Stimulated activated CD8-positive, alpha-beta memory T cell treated with anti-CD3 and anti-CD28 coated beads, Interleukin-12 subunit alpha, Interleukin-12 subunit beta, amount 100 ng/mL, for 4 hours (primary cell): ENCODE measurements at places on chromosomes 2 and 18.

- no peak for DNase-seq
Observed at GRCh38 chr2:237864444-237864931, 5.1 kb downstream of the RAMP1 start.

GRCh38 chr2:95240091-95240490, 32.8 kb downstream of the ZNF892 start:
- no peak for DNase-seq

DNA sequence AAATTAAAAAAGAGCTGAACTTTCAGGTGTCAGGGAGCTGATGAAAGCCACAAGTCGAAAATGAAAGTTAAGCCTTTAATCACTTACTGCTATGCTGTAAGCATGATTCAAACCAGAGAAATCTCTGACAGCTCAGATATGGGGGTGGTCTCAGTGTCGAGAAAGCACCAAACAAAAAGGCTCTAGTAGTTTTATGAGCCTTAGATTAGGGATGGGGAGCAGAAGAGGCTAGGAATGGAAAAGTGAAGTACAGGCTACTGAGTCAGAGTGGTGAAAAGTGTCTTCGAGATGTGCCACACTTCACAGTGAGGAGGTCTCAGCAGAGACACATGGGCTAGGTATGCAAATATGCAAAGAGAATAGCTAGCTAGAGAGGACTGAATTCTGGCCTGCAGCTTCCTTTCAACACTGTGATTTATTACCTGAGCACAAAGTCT, 482.2 kb downstream of the SPAG16 start:
- DNase-seq: no peak

DNA sequence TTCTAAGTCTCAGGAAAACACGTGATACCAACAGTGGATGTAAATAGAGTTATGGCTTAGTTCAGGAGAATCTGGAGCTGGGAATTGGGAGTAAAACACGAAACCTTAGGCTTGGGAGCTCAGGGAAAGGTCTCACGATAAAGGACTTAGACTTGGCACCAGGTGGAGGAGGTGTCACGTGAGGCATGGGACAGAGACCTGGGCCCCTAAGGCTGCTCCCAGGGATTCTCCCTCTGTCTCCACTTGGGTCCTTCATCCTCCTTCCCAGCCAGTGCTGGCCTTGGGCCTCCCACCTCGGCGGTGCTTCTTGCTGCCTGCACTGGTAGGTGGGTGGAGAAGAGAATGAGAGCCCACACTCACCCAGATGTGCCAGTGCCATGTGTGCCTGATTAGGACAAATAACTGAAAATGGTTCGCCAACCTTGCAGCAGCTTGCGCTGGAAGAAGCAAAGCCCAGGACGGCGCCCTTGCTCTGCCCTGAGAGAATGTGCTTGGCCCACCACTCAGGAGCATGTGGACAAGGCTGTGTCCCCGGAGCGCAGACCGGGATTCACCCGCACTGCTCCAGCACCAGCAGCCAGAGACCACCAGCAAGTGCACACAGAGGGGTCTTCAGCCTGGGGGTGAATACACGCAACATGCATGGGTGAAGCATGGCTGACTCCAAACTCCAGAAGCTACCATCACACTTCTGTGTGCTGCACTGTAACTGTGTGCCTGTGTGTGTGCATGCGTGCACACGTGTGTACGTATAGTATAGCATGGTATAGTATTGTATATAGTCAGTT, 48.1 kb downstream of the PSMG2 start:
- DNase-seq: no peak

- DNase-seq: no peak
Observed at GRCh38 chr2:576292-576691, 100.9 kb downstream of the TMEM18 start.

- DNase-seq: no peak
Observed at GRCh38 chr18:43661570-43661969, 384.3 kb upstream of the SYT4 start.
